Activated T-cell treated with anti-CD3 and anti-CD28 coated beads for 48 hours (primary cell): ENCODE measurements at places on chromosomes 11 and 22.

DNA sequence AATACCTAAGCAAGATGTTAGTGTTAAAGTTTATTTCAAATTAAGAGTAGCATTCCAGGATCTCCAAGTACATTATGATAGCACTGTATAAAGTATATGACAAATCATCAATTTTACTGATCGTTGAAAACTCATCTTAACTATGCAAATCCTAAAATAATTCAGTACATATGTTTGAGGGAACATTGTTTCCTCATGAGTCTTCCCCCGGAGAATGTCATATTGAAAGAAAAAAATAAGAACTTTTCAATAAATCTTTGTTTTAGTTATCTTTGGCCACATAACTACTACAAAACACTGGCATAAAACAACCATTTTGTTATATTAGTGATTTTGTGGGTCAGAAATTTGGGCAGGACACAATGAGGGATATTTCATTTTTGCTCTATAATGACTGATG lies 135.4 kb downstream of the METTL15 start:
- DNase-seq = no peak

GRCh38 chr11:14551380-14551779 lies 31.2 kb upstream of the PSMA1 start:
- no peak for DNase-seq

GRCh38 chr11:134071766-134072402 lies 3.0 kb downstream of the JAM3 start:
- DNase-seq = no peak

DNA sequence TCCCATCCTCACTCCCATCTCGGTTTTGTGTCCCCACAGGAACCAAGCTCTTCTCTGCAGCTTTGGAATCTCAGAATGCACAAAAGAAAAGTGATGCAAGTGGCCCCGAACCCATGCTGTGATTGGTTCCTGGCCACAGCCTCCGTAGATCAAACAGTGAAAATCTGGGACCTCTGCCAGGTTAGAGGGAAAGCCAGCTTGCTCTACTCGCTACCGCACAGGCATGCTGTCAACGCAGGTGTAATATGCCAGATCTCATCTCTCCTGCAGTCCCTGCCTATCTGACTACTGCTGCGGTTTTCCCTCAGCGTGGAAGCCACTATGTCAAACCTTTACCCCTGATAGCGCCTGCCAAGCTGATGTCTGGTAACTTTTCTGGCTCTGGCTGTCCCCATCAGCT lies 200.5 kb upstream of the LRRC4C start:
- no peak for DNase-seq

DNA sequence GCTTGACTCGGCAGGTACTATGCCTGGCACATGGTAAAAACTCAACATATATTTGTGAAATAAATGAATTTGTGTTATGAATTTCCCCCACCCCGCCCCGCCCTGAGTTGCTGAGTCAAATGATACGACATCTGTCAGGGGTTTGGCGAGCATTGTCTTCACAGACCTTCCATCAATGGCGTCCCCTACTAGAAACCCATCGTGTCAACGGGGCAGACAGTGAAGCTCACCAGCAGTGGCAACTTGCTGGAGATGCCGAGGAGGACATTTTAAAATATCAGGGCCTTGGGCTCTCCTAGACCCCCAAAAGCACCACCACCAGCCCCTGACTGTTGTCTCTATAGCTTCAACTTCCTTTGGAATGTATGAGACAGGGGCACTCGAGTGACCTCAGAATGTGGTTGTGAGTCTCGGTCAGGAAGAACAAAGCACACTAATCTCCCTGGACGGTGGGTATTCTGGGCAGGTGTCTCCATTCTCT lies 761 bp upstream of the NXF1 start:
- no peak for DNase-seq

DNA sequence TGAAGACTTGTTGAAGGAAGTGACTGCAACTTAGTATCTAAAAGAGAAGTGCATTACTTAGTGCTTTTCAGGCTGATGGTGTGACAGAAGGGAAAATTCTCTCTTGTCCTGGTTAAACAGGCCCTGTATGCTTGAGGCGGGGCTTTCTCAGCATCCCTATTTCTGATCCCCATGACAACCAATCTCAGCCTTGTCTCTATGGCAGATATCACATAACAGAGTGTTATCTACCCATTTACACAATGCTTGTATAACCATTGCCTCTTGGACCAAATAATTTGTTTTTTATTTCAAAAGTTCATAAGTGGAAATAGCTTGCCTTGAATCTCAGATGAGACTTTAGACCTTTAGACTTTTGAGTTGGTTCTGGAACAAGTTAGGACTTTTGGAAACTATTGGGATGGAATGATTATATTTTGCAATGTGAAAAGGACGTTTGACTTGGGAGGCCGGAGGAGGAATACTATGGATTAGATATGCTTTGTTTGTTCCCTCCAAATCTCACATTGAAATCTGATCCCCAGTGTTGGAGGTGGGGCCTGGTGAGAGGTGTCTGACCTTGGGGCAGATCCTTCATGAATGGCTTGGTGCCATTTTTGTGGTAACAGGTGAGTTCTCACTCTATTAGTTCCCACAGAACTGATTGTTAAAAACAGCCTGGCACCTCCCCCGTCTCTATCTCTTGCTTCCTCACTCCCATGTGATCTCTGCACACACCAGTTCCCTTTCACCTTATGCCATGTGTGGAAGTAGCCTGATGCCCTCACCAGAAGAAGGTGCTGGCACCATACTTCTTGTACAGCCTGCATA lies 3.1 kb upstream of the GLYAT start:
- no peak for DNase-seq

DNA sequence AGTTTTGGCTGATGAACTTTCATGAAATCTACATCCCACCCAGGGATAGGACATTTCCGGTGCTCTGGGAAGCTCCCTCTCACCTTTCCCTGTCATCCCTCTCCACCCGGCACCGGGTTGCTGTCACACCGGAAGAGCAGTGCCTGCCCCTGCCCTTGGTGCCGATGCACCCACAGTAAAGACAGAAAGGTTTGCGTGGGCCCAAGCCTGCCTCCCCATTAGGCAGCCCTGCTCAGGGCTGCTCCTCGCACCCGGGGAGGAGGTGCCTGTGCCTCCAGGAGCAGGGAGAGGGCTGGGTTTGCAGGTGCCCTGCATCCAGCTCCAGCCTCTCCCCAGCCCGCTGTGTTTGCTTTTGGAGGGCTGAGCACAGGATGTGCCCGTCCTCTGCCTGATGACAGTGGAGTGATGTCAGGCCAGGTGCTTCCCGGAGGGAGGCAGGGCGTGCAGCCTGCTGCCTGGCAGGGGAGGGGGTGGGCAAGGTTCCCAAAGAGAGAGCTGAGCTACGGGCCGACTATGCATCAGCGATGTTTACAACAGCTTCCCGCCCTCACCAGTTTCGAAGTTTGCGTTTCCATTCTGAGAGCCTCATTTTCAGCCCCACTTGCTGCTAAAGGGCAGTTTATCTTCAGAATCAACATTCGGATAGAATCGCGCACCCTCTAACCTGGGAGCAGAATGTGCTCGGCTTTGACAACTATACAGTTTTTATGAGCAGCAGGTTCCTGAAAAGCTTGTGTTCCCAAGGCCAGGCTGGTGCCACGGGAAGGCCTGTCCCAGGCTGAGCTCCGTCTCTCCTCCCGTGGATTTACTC lies 83.2 kb upstream of the CLDN5 start:
- DNase-seq = peak; percentile 46

- no peak for DNase-seq
Measured at GRCh38 chr11:103534959-103535358, 425.7 kb downstream of the DYNC2H1 start.

GRCh38 chr11:80846979-80847378 lies 1406.1 kb upstream of the TENM4 start:
- no peak for DNase-seq

GRCh38 chr11:94883878-94884277 lies 89.5 kb downstream of the CWC15 start:
- no peak for DNase-seq

- DNase-seq = no peak
Measured at GRCh38 chr11:111296196-111296595, 2.1 kb upstream of the POU2AF3 start.

- no peak for DNase-seq
Measured at GRCh38 chr11:121452609-121453150, at the start of gene SORL1-AS1. SORL1-AS1 (minus strand) TSS chr11:121452967.

- no peak for DNase-seq
Measured at GRCh38 chr22:23282516-23282915, 102.2 kb downstream of the BCR start.

DNA sequence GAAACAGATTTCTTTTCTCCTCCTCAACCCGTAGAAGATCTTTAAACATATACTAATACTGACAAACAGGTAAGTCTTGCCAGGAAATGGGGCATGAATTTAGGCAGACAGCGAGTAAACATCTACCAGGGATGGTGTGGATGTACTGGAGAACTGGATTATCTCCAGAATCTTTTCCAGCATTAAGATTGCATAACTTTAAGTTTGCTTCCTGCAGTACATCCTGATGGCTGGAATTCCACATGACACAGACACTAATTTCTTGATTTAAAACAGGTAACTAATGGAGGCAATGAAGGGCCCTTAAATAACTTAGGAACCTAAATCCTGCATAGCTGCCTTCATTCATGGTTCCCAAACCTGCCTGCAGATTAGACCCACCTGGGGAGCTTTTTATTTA lies 40.7 kb downstream of the JHY start:
- no peak for DNase-seq

- DNase-seq = no peak
Measured at GRCh38 chr11:12448131-12448939, 71.0 kb downstream of the PARVA start.

DNA sequence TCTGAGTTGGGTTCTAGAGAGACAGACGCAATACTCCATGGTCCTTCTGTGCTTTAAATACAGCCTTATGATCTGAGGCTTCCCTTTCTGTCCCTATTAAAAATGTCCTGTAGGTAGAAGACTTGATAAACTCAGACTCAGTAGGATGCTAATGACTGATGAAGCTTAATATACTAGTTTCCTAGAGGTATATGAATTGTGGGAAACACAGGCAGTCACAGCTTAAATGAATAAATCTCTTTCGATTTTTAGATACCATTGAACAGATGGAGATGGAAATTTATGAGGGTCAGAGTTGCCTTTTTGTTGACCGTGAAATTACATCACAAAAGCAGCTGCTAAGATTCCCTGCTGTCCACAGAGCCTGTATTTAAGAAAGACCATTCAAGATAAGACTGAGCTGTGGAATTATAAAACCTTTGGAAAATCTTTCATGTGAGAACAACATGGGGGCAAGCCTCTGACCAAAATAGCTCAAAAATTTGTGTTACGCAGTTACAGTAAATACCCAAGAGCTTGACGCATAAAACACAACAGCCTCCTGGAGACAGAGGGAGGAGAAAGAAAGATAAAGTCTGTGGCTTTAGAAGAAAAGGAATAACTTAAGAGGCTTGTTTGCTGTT lies 172.3 kb downstream of the AASDHPPT start:
- DNase-seq = no peak

DNA sequence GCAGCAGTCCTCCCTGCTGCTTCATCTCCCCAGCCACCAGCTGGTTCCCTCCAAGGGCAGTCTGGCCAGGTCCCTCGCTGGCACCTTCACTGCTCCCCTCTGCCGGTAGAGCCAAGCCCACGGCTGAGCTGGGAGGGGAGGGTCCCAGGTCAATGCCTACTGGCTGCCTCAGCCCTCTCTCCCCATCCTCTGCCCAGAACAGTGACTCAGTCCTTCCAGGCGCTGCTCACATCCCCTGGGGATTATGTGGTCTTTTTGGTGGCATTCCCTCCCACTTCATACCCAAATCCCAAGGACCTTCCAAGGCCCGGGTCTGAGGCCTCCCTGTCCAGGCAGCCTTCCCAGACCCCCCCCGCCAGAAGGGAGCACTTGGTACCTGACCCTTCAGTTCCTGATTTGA lies 44.9 kb downstream of the WNT7B start:
- DNase-seq = no peak

- DNase-seq = peak; percentile 52
Measured at GRCh38 chr11:86743223-86744118, 56.9 kb upstream of the PRSS23 start.

GRCh38 chr22:29704528-29705285 lies 15.1 kb upstream of the CABP7 start:
- DNase-seq = no peak

GRCh38 chr11:112902361-112903011 lies 58.7 kb upstream of the NCAM1 start:
- no peak for DNase-seq

GRCh38 chr11:112394304-112394703 lies 133.6 kb upstream of the PLET1 start:
- DNase-seq = no peak
